ENCODE measurements at places on chromosomes 13 and 19.

DNA sequence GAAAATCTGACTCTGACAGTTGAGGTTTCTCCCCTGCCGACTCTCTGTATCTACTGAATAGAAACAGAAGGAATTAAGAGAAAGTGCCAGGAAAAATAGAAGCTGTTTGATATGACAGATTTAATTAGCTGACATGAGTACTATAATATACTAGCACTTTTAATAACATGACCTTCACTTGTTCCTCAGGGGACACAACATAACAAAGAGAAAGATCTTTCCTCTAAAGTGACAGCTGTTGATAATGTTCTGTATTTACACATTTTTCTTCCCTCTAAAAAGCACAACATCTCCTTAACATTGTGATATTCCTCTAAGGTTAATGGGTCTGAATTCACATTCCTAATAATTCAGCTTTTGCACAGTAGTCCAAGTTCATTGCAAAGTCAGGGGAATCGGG, 1136.0 kb downstream of the PCDH17 start:
- no peak for DNase-seq

GRCh38 chr19:34428549-34429285, 536 bp downstream of the UBA2 start:
- DNase-seq: peak; percentile 17

DNA sequence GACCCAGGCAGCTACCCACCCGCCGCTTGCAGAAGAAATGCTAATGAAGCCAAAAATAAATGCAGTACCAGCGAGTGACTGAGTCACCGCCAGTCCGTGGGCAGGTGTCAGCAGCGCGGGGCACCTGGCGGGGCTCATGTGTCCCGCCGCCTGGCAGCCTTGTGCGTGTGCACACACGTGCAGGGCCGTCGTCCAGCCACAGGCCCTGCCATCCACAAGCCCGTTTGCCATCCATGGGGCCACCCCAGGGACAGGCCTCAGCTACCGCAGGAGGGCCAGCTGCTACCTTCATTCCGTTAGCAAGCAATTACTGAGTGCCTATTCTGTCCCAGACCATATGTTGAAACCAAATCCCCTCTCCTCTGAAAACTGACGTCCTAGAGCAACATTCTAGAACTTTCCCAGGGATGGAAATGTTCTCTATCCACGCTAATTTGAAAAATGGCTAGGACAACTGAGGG, 20.5 kb downstream of the NCAN start:
- DNase-seq: no peak

GRCh38 chr13:67967031-67967430, 736.9 kb upstream of the PCDH9 start:
- DNase-seq: no peak

DNA sequence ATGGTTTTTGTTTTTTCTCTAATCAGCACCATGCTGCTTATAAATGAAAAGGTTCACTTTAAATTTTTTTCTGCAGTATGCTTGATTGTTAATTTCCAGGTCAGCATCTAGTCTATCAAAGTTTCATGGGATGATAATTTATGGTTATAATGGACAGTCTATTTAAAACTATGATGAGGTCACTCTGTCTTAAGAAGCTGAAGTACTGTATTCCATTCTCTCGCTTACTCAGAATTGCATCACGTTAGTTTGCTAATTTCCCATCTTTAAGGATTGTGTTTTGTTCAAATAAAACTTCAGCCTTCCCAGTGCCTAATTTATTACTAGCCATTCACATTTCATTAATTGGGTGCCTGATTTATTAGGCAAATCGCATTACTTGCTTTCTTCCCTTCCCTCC, 94.3 kb downstream of the GPC6 start:
- no peak for DNase-seq

DNA sequence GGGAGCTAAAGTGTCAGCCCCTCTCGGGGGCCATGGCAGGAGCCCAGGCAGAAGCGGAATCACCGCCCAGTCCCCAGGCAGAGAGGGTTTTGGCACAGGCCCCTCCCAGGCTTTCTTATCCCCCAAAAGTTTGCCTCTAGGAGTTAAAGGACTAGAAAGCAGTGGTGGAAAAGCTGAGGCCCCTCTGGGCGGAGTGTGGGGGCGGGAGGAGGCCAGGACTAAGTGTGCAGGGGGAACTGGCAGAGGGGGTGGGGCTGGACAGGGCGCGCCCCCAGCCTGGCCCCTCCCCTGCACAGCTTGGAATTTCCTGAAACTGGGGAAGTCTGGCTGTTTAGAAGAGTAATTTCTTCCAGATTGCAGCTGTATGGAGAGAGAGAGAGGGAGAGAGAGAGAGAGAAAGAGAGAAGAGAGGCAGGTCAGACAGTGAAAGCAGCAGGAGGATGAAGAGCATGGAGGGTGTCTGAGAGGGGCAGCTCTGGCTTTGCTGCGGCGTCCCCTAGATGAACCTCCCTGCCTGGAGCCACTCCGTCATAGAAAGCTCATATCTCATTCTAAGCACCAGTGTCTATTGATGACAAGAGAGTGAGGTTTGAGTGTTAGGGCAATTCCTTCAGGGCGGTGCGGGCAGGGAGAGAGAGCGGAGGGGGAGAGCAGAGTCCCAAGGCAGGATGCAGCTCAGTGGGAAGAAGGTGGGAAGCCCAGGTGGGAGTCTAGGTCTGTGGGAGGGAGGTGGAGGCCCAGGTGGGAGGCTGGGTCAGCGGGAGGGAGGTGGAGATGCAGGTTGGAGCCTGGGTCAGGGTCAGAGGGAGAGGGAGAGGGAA, at the start of gene CDC42EP5:
Gene CDC42EP5 (minus strand): TSS at position 226 of the 821 bp plus-strand sequence. CDS start 7,749 bp downstream, outside the sequence.
- no peak for DNase-seq

- DNase-seq: no peak
Observed at GRCh38 chr13:41960211-41960636, 685 bp downstream of the VWA8 start.

DNA sequence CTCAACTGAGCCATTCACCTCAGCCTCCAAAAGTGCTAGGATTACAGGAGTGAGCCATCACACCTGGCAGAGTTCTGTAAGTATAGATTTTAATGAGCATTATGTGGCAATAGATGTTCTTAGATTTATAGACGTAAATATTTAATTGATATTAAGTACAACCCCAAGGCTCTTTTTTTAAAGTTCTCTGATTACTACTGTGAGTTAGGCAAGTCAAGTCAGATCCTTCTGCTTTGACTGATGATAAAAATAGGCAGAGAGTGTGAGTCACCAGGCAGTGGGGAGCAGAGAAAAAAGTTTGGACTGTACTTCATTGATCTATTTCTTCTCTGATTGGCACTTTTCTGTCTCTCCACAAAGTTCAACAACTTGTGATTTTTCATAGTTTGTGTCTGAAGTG, 1379.9 kb downstream of the UQCRFS1 start:
- no peak for DNase-seq

- DNase-seq: no peak
Observed at GRCh38 chr13:79228972-79229371, 177.1 kb downstream of the RBM26 start.

Measured in central memory CD8-positive, alpha-beta T cell (primary cell).